ENCODE measurements at places on chromosomes 12 and 14.

GRCh38 chr12:12682284-12682683, 13.7 kb downstream of the GPR19 start:
- no peak for DNase-seq

DNA sequence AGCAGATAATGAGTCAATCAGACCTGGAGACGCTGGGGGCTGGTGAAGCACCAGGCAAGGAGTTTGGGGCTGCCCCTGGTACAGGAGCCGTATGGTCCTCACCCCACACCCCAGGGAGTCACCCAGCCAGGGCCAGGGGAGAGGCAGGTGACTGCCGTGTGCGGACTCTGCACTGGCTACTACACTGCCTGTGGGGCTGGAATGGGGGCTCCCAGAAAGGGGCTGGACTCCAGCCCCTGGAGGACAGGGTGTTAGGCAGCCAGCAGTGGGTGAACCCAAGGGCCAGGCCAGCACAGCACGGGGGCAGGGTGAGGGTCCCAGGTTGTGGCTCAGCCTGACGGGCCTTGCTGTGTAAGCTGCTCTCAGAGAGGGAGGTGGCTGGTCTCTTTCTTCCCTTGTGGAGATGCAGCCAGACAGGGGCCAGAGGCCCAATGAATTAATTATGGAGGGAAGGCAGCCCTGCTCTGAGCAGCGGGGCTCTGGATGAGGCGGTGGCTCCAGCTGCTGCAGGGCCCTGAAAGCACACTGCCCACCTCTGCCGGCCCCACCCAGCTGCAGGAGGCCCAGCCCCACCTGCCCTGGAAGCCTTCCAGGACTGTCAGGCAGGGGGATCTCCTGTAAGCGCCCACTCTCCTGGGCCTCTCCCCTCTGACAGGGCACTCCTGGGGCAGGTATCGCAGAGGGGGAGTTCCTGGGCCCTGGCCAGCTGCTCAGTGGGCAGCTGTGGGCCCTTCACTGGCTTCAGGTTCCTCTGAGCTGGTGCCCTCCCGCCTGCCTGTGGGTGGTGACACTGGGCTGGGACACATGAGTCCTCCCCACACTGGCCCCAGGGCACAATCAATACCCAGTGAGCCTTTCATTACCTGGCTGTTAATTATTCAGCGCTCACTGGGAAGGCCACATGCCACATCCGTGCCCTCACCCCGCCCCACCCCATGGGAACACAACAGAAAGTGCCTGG, 142.5 kb upstream of the C14orf180 start:
- no peak for DNase-seq

DNA sequence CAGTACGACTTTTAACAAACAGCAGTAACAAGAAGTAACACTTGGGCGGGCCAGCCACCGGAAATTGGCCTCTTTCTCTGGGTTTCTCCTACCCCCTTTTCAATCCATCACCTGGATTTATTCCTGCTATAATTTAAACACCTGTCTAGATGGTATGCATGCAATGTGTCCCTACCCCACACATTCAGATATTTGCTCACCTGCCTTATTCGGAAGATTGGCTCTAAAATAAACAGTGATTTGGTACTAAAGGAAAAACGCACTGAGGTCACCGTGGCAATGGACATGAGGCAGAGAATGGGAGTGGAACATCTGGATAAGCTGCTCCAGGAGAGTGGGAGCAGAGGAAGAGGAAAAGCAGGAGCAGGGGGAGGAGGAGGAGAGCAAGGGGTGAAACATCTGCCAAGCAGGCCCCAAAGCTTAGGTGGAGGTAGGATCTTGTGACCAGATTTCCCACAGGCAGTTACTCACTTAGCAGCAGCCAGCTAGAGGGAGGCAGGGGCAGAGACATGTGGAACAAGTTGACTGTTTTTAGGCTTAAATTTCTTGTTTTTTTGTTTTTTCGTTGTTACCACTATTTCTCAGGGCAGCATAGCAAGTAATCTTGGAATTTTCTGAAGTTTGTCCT, 150.9 kb downstream of the TTLL5 start:
- DNase-seq = no peak

- DNase-seq = no peak
Measured at GRCh38 chr14:34110531-34110930, 159.7 kb upstream of the EGLN3 start.

DNA sequence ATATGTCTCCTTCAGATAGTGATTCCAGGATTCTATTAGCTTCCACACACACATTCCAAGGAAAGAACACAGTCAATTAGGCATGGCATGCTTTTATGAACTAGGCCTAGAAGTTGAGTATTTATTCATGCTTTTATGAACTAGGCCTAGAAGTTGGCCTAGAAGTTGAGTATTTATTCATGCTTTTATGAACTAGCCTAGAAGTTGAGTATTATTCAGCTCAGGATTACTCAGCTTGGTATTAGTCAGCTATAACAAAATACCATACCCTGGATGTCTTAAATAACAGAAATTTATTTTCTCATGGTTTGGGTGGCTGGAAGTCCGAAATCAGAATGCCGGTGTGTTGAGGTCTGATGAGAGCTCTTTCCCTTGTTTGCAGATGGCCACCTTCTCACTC, 442.7 kb upstream of the FLRT2 start:
- DNase-seq = no peak

- DNase-seq = no peak
Measured at GRCh38 chr12:25482625-25483024, 70.5 kb downstream of the LMNTD1 start.

- DNase-seq = no peak
Measured at GRCh38 chr12:25052196-25052913, 103.5 kb upstream of the BCAT1 start.

DNA sequence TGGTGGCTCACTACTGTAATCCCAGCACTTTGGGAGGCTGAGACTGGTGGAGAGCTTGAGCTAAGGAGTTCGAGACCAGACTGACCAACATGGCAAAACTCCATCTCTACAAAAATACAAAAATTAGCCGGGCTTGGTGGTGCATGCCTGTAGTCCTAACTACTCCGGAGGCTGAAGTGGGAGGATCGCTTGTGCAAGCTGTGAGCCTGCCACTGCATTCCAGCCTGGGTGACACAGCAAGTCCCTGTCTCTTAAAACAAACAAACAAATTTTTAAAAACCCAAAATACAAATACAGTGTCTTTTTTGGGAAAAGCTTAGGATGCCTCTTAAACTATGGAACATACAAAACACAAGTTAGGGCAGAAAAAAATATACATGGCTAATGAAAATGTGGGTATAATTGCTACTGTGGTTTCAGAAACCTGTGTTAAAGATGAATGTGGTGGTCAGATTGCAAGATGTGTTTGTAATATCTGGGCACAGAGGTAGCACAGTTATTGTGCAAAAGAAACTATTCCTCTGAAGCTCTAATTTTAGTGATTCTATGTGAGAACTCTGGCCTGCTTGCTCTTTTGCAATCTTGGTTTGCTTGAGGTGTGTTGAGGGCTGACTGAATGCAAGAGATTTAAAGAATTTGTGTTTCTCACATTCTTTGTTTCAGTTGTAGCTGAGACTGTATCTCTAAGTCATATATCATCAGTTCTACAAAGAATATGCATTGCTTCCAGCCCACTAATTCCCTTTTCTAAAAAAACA, 3.9 kb upstream of the HSPA2 start:
- DNase-seq = no peak

GRCh38 chr12:110907583-110907982, 12.8 kb downstream of the MYL2 start:
- DNase-seq = no peak

- DNase-seq = no peak
Measured at GRCh38 chr14:53215101-53215500, 62.0 kb upstream of the DDHD1 start.

- no peak for DNase-seq
Measured at GRCh38 chr12:131592972-131593371, 117.9 kb upstream of the SFSWAP start.

DNA sequence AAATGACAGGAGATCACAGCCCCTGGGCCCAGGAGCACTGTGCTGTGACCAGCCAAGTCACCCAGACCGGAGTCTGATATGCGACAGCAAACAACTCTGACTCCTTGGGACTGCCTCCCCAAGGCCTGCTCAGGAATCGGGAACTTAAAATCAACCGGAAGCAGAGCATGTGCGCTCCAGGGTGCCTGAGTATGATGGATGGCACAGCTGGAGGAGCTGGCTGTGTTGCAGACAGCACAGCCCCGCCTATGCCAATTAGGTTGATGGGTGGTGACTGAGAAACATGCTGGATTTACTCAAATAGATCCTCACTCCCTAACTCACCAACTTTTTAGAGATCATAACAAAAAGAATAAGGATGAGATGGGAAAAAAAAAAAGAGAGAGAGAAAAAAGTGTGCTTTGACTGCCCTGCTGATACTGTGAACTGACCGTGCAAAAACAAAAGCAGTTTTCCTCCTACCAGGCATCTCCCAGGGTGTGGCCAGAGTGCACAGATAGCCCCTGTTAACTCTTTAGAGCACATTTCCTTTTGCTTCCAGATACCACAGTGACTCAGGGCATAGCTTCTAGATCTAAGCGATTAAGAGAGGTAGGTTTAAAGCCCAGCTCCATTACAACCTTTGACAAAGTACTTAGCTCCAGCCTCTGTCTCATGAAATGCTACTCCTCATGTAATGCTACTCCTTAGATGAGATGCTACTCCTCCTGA, 27.4 kb upstream of the STON2 start:
- DNase-seq = no peak

DNA sequence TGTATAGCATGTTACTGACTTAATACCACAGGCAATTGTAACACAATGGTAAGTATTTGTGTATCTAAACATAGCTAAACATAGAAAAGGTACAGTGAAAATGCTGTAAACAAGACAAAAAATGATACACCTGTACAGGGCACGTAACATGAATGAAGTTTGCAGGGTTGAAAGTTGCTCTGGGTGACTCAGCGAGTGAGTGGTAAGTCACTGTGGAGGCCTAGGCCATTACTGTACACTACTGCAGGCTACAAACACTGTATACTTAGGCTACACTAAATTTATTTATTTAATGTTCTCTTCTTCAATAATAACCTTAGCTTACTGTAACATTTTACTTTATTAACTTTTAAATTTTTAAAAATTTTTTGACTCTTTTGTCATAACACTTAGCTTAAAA, 158.4 kb downstream of the IPO8 start:
- DNase-seq = no peak

DNA sequence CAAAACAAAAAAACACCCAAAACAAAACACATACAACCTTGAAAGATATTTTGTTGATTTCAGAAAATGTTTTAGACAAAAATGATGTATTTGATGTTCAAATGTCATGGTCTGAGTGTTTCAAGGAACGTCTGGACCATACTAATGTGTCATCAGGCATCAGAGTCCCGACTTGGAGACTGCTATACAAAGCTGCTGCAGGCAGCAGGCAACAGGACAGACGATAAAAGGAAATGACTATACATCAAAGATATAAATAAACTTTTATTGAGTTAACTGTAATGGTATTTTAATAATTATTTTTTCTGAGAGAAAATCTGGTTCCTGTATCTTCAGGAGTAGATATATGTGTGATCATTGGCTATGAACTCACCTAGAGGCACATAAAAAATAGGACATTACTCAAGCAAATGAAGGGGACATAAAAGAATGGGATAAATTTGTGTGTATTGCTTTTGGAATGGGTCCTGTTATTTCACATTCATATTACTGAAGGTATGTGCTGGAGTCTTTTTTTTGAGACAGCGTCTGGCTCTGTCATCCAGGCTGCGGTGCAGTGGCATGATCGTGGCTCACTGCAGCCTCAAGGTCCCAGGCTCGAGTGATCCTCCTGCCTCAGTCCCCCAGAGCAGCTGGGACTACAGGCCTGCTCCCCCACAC, 87.3 kb upstream of the HECTD1 start:
- no peak for DNase-seq

- no peak for DNase-seq
Measured at GRCh38 chr12:54032627-54033100, at the start of gene HOXC5. TSS of gene HOXC5 (plus strand) at chr12:54033050. CDS start at chr12:54033123, 73 bp downstream.

DNA sequence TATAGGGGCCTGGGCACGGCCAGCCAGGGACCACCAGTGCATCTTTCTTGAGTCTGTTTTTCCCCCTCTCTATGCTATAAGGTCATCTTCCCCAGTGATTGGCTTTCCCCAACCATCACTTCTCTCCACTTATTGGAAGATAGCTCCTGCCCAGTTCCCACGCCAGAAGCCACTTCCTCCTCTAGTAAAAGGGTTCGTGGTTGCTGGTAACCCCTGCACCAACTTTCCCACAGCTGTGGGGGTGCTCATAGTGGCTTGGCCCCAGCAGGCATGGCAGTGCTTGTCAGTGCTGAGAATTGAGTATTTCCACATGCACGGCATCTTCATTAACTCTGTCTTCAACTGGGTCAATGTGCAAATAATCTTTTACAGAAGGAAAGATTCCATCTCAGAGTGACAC, 215.4 kb downstream of the FOXN3 start:
- no peak for DNase-seq

DNA sequence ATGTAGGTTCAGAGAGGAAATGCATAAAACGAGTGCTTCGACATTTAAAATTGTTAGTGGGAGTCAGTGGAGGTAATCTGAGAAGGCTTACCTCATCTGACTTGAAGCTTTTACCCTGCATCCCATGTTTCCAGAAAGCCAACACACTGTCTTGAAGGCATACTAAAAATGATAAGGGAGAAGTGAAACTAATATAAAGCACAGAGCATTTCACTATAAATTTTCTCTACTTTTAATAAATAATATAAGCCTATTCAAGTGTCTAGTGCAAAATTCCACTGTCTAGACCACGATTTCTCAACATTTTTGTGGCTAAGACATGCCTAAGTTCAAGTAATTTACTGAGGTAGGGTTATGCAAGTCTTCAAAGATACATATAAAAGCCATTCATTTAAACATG, 29.1 kb upstream of the CDKL1 start:
- DNase-seq = no peak

- no peak for DNase-seq
Measured at GRCh38 chr14:65433157-65433556, 20.6 kb downstream of the FUT8 start.

- DNase-seq = no peak
Measured at GRCh38 chr12:111753144-111753881, 13.4 kb upstream of the ALDH2 start.

GRCh38 chr12:33977887-33978286, 44.4 kb upstream of the ALG10 start:
- DNase-seq = no peak

DNA sequence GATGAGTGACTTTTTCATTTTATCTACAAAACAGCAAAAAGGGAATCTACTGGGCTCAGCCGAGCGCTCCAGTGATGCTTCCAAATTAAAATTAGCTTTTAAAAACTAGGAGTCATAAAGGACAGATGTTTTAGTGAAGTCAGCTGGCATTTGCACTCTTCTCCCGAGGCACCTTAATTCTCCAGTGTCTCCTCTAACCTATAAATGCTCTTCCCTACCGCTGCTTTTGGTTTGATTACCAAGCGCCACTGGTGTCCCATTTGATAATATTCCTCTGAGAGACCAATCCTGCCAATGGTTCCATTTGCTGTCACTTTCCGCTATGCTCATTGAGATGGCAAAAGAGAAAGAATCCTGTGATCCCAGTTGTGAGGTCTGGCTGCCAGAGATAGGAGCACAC, 29.3 kb upstream of the PIWIL1 start:
- no peak for DNase-seq

GRCh38 chr12:104226672-104227071, 11.1 kb downstream of the TXNRD1 start:
- no peak for DNase-seq

- DNase-seq = no peak
Measured at GRCh38 chr12:2475984-2476383, 318.8 kb upstream of the FKBP4 start.
